WTC11 (cell line): ENCODE measurements at places on chromosomes 1 and 21. TPM values are rescaled to one million over a fixed set of nuclear protein-coding genes. Genes with fewer than 3 reads are reported as not detected.

LRRC53 gene
- total RNA-seq = not detected in 3 replicates

SLC45A1 gene
- total RNA-seq = 2.0 to 2.3 TPM (median 2.3 TPM) in 3 replicates

HIVEP3 gene
- total RNA-seq = 0.44 to 0.57 TPM (median 0.55 TPM) in 3 replicates

INTS11 gene
- 144 to 170 TPM (median 160 TPM) in 3 replicates for total RNA-seq

IFNGR2 gene
- total RNA-seq = 34.1 to 37.3 TPM (median 35.7 TPM) in 3 replicates

OR10K2 gene
- not detected in 3 replicates for total RNA-seq

RAB7B gene
- total RNA-seq = not detected in 3 replicates

VWA5B1 gene
- 1.1 to 1.5 TPM (median 1.4 TPM) in 3 replicates for total RNA-seq

GSTM5 gene
- 0.09 to 0.16 TPM (median 0.11 TPM) in 3 replicates for total RNA-seq

SLC2A1 gene
- 215 to 415 TPM (median 396 TPM) in 3 replicates for total RNA-seq

LCE1A gene
- not detected in 3 replicates for total RNA-seq
